NCI-H2107 (cell line): ENCODE measurements at places on chromosomes 13 and 19.

DNA sequence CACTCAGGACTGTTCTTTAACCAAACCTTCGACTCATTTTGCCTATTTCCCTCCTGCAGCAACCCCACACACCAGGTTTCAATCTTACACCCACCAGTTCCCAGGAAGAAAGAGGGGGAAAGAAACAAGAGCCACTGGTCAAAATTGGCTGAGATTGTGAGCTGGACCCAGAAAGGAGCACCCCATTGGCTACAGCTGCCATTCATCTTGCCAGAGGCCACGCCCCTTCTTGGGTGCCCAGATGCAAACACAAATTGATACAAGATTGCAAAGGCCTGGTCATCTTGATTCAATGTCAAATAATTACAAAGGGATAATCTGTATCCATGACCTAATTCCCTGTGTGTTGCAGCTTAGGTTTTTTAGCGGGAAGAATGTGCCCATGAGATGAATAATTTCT lies 258.4 kb downstream of the LIG4 start:
- no peak for DNase-seq

DNA sequence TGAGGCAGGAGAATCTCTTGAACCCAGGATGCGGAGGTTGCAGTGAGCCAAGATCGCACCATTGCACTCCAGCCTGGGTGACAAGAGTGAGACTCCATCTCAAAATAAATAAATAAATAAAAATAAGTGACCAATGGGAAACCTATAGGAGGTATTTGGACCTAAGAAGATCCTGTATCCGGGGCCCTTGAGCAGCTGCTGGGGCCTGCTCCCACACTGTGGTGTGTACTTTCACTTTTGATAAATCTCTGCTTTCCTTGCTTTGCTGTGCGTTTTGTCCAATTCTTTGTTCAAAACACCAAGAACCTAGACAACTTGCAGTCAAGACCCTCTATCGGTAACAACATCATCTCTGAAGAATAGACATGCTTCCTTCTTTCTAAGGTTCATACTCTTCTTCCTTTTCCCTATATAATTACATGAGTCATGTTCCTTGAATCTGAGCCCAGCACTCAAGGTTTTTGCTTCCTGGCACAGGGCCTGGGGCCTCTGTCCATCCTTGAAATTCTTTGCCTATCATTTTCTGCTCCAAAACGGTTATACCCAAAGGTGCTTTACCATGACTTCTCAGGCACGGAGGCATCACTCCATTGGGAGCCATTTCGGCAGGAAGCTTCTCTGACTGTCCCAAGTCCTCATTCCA lies 14.2 kb upstream of the PNMA8C start:
- DNase-seq: no peak

GRCh38 chr19:53147645-53148044 lies 11.2 kb downstream of the ZNF347 start:
- no peak for DNase-seq

DNA sequence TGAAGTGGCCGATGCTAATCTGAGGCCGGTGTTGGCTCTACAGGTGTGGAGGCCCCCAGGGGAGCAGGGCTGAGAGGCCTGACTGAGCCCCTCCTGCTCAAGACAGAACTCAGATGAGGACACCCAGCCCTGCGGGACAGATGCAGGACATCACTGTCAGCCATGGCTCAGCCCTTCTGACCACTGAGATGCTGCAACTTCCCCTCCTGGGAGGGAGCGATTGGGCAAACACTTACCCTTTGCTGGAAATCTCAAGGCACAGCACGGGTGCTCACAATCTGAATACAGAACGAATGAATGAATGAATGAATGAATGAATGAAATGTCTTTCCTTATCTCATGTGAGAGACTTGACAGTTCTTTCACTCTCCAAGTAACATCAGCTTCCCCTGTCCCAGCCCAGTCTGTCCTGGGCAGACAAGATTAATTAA lies 3.5 kb upstream of the SIGLEC7 start:
- DNase-seq: no peak

DNA sequence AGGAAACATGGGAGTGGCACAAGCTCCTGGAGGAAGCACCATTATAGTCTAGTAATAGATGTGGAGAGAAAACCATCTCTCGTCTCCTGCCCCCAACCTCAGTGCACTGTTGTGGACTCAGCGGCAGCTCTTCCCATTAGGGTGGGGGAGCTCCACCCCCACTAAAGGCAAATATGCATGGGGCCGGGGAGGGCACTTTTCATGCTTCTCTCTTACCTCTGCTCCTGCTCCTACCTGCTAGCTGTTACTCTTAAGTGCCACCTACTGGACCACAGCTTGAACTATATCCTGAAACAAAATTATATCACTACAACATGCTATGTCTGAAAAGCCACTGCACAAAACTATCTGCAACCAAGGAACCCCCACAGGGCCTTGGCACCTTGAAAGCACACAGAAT lies 112.6 kb upstream of the DACH1 start:
- DNase-seq: peak; percentile 20

GRCh38 chr19:46466536-46467196 lies 4.7 kb downstream of the PNMA8A start:
- DNase-seq: no peak

- DNase-seq: peak; percentile 10
Measured at GRCh38 chr13:41905600-41906254, 55.2 kb downstream of the VWA8 start.

GRCh38 chr19:4508698-4509097 lies 9.6 kb downstream of the PLIN4 start:
- DNase-seq: no peak

DNA sequence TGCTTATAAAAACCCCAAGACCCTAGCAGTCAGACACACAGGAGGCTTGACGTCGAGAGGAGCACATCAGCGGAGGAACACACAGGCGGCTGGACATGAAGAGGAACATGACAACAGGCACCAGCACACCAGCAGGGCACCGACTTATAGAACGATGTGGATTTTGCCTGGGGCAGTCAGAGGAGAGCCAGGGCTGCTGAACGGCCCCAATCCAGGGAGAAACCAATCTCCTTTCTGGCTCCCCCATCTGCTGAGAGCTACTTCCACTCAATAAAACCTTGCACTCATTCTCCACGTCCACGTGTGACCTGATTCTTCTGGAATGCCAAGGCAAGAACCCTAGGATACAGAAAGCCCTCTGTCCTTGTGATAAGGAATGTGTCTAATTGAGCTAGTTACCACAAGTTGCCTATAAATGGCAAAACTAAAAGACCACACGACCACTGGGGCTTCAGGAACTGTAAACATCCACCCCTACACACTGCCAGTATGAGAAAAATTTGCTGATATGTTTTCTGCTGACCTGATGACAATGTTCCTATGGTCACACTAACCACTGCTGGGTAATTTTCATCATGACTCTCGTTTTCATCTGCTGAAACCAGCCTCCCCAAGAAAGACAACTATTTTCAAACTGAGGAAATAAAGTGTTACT lies 35.8 kb upstream of the CEACAM21 start:
- DNase-seq: no peak

- DNase-seq: no peak
Measured at GRCh38 chr13:50388481-50388880, 373.2 kb downstream of the KCNRG start.

DNA sequence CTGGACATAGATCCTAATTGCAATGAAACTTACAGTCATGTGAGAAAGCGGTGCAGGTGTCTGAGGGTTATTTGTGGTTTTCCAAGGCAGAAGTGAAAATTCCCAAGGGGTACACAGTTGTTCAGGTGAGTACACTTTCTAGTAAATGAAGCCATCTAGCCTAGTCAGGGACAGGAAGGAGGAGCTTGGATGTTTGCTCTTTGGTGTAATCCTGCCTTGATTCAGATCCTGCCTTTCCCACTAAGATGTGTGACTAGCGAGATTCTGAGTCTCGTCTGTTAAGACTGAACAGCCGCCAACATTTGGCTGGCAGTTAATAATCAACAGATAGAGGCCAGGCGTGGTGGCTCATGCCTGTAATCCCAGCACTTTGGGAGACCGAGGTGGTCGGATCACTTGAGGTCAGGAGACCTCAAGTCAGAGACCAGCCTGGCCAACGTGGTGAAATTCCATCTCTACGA lies 2.5 kb downstream of the RPS9 start:
- no peak for DNase-seq

- DNase-seq: no peak
Measured at GRCh38 chr13:96398486-96398885, 308.6 kb downstream of the HS6ST3 start.
